ENCODE measurements at places on chromosomes 5 and 9.

DNA sequence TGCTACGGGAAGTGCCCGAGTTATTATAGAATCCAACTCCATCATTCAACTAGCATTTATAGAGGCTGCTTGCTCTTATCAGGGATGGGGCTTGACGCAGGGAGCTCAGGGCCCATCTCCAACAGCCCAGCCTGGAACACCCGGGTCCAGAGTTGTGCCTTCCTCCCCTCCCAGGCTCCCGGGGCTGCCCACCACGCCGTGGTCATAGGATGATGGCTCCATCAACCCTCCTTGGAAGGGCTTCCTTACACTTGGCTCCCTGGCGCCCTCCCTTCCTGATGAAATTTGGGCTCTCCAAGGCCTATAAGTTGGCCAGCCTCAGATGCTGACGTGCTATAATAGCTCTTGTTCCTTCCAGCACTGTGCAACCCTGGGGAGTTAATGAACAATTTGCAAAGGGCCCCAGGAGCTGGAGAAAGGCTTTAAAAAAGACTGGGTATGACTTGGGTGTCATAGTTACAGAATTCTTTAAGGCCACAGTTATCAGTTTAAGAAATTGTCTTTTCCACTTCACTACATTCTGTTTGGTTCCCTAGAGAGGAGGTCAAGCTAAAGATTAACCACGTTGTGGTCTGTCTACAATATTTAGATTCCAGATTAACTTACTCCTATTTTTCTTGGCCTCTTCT is 42.5 kb upstream of the GADD45G start:
- no peak for DNase-seq

- no peak for DNase-seq
Observed at GRCh38 chr5:569868-570361, 42.2 kb upstream of the CEP72 start.

- no peak for DNase-seq
Observed at GRCh38 chr5:32572778-32573480, 12.4 kb upstream of the SUB1 start.

DNA sequence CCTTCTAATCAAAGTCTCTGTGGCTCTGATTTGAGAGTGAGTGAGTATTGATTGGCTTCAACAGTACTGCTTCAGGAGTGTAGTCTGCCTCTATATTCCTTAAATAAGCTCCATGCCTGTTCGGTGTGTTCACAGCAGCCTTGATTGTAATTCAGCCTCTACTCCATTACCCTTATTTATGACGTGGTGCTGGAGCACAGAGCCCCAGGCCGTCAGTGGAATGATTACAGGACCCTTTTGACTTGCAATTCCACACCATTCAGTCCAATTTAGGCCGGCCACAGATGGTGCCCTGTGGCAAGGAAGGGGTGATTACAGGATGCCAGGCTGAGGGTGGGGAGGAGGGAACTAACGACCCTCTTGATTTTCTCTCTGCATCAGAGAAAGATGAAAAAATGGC is 110.3 kb downstream of the ASTN2 start:
- DNase-seq, result no peak

- DNase-seq, result no peak
Observed at GRCh38 chr9:95890594-95890993, 15.1 kb downstream of the ERCC6L2 start.

GRCh38 chr5:96433066-96433447 is at the start of gene PCSK1:
Gene PCSK1 (minus strand): TSS chr5:96433248. CDS start chr5:96433042, 206 bp downstream.
- no peak for DNase-seq
